Naive thymus-derived CD4-positive, alpha-beta T cell (primary cell): ENCODE measurements at places on chromosomes 5 and 9. TPM values are rescaled to one million over a fixed set of nuclear protein-coding genes. Genes with fewer than 3 reads are reported as not detected.

GCNT4 gene
- 2.3 TPM for polyA plus RNA-seq

SH3RF2 gene
- not detected for polyA plus RNA-seq

INSL4 gene
- polyA plus RNA-seq: not detected

NSG2 gene
- polyA plus RNA-seq: not detected

PLPPR1 gene
- not detected for polyA plus RNA-seq

PCDHA7 gene
- polyA plus RNA-seq: not detected

GPX3 gene
- polyA plus RNA-seq: not detected

GRXCR2 gene
- not detected for polyA plus RNA-seq

NR5A1 gene
- not detected for polyA plus RNA-seq
